ENCODE measurements at places on chromosomes 1 and 21.

GRCh38 chr1:63615768-63616420, 22.7 kb downstream of the PGM1 start:
- peak; percentile 45 for DNase-seq

- no peak for DNase-seq
Observed at GRCh38 chr21:14382486-14382834, 486 bp downstream of the HSPA13 start.

DNA sequence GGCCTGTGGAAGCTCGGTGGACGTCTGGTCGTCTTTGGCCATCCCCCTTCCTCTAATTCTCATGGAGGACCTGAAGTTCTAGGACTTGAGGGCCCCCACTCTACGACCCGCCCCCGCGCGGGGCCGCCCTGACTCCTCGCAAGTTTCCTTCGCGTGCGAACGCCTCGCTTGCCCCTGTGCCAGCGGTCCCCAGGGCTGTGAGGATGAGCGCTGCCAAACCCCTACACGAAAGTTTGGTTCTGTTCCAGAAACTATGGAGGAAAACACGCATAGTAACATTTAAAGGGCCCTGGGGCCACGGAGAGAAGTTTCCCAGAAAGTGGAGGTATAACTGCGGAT, 304 bp upstream of the GNG12 start:
- DNase-seq, result no peak

DNA sequence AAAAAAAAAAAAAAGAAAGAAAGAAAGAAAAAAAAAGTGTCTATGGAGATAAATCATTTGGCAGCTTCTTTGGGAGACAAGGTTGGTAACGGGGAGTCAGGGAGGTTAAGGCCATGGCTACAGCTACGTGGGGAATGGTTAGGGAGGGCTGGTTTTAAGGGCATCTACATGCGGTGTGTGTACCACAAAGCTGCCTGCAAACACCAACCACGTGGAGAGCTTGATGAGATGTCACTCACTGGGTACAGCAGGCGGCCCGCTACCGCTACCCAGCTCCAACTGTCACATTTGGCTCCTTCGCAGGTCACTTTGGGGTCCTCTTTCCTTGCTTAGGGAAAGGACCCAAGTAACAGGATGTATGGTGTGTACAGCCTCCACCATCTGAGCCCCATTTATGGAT, 4.2 kb downstream of the NPPB start:
- no peak for DNase-seq

DNA sequence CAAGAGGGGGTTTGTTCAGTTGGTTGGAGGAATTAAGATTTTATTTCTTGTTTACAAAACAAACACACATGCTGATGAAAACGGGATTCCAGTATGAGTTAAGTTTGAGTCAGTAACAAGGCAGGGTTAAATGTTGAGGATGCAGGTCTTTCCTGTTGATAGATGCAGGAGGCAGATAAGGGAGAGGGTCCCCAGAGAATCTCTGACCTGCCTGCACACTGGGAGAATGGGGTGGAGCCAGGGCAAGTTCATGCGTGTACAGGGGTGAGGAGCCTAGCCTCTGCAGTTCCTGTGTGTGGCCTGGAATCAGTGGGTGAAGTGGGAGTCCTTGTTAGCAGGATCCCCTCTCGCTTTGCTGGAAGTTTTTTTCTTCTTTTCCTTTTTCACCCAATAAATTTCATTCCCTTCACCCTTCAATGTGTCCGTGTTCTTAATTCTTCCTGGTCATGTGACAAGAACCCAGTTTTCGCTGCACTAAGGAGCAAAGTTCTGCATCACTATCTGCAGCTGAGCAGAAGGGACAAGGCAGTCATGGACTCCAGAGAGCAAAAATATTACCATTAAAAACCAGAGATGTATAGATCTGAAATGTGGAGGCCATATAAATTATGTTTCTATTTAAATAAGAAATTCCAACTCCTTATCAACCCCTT, 69.9 kb upstream of the MARK1 start:
- DNase-seq, result no peak

DNA sequence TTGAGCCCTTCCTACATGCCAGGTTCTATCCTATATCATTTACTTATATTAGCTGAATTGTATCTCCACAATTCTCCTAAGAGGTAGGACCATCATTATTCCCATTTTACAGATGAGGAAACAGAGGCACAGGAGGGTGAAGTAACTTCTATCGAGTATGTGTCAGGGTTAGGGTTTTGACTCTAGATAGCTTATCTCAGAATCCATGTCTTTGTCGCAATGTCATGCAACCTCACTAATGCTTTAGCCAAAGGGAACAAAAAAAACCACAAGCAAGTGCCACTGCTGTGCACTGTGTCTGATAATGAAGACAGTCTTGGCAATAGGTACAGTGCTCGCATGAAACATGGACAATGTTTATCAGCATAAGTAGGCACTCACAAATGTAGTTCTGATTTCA, 95.4 kb upstream of the CLDN14 start:
- DNase-seq, result no peak

DNA sequence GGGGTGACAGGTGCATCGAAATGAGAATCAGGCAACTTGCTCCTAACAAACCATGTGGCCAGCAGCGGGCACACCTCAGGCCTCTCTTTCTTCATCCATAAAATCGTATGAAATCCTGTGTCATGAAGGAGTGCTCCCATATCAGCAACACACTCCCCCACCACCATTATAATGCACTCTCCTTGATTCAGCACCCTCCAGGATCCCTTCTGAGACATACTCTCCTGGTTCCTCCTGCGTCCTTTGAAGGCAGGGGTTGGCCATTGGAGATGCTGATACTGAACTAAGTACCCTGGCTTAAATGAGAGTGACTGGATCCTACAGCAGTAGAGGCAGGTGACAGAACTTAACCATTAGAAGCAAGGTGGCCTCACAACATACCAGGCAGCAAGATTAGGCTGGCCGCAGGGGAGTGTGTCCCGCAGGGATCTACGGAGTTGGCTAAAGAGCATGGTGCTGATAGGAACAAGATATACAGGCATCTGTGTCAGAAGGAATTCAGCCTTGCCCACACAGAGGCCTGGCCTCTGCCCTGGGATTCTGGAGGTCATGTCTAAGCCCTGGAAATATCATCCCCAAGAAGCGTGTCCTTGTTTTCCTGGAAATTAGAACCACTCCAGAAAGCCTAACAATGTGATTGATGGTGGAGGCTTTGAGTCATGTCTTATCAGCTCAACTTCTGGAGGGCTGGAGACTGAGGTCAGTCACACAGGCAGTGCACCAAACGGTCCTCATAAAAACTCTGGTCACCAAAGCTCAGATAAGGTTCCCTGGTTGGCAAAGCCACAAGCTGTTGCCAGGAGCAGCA, 16.8 kb downstream of the S100A7A start:
- DNase-seq, result no peak

DNA sequence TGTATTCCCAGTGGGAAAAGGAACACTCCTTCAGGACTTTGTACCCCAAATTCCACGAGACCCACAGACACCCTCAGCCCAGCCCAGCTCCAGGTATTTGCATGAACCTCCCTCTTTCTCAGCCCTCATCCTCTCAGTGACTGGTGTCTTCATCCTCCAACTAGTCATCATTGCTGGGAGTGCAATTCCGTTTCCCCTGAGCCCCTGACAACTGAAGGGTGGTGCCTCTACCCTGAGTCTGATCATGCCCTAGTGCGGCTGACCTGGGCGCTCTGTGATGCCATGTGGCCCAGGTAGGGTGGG, 3.8 kb upstream of the ZNF692 start:
- no peak for DNase-seq

GRCh38 chr1:231605149-231606100, 21.2 kb upstream of the DISC1 start:
- DNase-seq, result no peak

DNA sequence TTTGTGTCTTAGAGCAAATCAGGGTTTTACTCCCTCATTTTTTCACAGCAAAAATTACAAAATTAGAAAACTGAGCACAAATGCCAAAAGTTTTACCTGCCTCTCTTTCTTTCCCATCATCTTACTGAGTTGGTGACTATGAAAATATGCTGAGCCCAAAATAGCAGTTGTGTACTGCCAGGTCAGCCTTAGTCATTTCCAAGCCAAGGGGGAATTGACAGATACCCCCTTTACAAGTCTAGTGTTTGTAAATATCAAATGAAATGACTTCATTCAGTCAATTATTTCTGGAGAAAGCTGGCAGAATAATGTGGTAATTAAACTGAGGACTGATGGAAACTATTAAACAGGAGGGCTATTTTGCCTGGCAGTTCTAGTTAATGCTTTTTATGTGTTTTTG, 11.4 kb upstream of the GORAB start:
- no peak for DNase-seq

GRCh38 chr1:65264197-65264929, 45.0 kb upstream of the DNAJC6 start:
- no peak for DNase-seq

DNA sequence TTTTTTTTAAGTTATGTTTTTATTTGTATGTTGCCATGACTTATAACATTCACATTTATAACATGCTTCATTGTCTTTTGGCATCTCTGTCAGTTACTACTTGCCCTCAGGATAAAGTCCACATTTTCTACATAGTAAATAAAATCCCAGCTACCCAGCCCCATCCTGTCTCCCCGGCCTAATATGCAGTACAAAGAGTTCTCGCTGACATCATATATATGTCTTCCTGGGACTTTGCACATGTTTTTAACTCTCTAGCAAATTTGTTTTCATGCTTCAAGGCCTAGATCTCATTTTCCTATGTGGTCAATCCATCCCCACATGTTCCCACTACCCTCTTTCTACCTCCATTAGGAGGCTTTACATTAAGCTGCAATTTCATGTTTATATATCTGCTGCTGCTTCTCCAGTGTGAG, 33.0 kb upstream of the IVNS1ABP start:
- DNase-seq, result no peak

GRCh38 chr1:40802078-40802741, 18.6 kb downstream of the KCNQ4 start:
- peak; percentile 88 for DNase-seq

- peak; percentile 34 for DNase-seq
Observed at GRCh38 chr1:26225033-26225831, 8.8 kb upstream of the CEP85 start.

DNA sequence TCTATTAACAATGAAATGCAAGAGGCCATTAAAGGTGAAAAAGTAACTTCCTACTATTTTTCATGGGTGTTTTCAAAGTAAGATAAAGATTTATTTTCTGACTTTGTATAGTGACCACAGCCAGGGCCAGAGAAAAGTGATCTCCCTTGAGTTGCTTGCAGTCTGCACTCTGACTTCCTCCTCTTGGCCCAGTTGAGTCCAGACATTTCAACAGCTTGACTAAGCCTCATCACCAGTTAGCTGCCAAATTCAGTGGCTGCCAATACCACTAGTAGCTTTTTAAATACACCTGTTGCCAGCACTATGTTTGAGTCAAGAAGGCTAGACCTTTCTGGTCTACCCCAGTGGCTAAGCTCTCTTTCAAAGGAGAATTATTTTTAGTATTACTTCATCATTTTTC, 3.7 kb upstream of the NEK7 start:
- DNase-seq, result no peak

DNA sequence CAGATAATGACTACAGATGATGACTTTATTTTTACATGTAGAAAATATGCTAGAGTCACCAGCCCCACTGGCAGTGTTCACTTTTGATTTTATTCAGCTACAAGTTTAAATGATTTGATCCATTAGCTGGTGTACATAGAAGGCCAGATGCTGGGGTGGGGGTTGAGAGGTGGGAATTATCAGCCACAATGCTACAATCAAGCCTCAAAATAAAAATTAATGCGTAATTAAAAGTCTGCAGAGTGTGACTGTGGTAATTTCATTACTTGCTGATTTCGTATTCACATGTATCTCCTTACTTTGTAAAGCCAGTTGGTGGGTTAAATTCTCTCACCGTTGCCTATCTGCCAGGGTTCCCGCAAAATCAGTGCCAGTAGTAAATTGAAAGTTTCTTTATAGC, 109.3 kb downstream of the GALNT2 start:
- no peak for DNase-seq

- DNase-seq, result no peak
Observed at GRCh38 chr1:60563777-60564535, 490.4 kb upstream of the C1orf87 start.

DNA sequence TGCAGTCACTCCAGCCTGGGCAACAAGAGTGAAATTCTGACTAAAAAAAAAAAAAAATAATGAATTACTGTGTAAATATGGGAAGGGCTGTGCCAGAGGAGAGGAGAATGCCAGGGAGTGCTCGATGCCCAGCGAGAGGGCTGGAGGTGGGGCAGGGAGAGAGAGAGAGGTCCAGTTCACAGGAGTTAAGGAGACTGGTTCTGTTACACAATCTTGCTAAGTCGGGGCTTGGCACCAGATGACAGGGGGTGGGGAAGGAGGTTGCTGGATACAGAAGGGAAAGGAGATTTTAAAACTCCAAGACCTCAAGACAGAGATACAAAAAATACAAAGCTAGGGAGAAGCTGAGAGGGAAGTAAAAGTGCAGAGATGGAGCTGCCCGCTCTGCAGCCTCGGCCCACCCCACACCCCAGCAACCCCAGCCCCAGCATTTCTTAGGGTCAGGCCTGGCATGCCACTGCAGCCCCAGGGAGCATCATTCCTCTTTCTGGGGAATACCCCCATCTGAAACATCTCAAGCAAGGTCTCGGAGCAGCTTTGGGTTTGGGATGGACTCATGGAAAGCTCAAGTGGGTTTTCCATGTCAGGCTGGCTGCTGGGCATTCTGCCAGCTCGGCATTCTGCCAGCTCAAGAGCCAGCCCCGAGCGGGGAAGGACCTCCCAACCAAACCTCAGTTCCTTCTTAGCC, 991 bp downstream of the SELENBP1 start:
- no peak for DNase-seq

- DNase-seq, result no peak
Observed at GRCh38 chr1:208024406-208024805, 113.5 kb upstream of the CD34 start.

GRCh38 chr1:160720356-160721085, 8.9 kb upstream of the CD48 start:
- no peak for DNase-seq

DNA sequence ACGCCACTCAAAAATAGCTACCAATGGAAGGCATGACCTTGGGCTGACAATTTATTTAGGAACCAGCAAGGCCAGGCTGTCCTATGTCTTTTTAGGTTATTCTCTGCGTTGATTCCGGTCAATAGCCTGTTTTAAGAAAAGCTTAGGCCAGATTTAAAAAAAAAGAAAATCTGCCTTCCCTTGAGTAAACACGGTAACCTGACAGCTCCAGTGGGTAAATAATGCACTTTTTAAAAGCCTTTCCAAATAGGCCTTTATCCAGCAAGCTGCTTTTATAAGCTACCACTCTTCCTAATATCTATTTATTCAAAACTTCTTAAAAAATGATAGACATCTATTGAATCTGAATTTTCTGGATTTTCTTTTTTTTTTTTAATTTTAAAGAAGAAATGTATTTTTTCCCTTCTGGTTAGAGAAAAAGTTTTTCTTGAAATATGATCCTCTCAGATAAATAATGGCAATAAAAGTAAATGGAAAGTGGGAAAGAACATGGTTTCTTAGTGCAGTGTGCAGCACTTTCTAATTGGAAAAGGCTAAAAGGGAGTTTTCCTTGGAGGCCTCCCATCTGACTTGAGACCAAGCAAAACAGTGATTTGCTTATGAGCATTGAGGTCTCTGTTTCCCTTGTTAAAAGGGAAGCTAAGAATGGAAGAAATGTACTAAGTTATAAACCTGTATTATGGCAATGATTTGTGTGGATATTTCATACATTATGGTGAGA, 281.0 kb upstream of the RUNX1 start:
- DNase-seq, result no peak

All from T-helper 1 cell (primary cell).